ENCODE measurements at places on chromosomes 4 and X.

GRCh38 chrX:29453333-29453732 lies 762.0 kb upstream of the MAGEB2 start:
- DNase-seq = no peak

DNA sequence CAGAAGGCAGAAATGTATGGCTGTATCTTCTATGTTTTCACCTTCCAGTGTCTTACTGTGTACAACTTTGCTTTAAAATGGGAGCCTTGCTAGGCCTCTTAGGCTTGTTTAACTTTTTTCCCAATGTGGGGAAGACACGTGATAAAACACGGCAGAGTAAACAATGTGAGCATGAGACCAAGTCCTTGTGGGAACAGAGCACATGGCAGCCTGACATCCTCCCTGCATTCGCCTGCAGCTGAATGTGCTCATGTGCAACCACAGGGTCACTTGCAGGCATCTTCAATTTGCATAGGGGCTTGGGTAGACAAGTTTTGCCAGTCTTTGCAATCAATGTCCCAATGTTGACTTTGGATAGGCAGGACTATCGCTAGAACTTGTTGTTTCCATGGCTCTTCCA lies 91.8 kb downstream of the CCNG2 start:
- no peak for DNase-seq

- no peak for DNase-seq
Observed at GRCh38 chr4:152957437-152958171, 21.5 kb downstream of the FHDC1 start.

- no peak for DNase-seq
Observed at GRCh38 chr4:30720021-30720660, at the start of gene PCDH7. PCDH7 (plus strand) TSS chr4:30720369; CDS start chr4:30721423, 1,054 bp downstream.

DNA sequence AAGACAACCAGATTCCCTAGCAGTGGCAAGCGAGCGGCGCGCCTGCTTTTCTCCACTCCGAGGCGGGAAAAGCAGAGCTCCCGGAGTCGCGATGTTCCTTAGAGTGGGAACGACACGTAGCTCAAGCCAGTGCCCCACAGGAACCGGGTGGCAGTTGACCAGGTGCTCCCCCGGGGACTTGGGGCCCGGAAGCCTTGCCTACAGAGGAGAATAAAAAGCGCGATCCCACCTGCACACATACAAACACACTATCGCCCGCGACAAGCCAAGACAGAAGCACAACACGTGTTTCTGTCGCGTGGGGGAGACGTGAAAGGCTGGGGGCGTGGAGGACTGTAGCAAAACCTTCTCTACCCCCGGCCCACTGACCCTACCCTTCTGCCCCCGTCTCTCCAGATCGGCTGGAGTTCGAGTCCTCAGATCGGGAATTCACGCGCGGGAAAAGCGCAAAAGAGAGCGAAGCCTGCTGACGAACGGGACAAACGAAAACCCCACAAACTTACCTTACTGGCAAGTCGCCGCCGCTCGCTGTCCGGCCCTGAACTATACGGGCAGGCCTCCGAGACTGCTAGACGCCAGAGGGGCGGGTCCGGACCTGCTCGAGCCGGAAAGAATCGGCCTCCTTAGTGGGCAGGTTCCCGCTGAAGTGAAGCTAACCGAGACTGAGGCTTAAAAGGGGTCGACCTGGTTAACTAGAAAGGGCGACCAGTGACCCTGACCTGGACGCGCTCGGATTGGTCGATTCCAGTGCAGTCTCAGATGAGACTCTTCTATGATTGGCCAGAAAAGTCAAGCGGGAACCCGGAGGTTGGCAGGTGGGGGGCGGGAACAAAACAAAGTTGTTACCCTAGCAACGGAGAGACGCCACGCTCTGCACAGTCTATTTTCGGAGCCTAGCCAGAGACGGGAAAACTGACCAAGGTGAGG lies at the start of the genes DNAAF6 and NUP62CL:
Gene DNAAF6, plus strand, starts transcription at position 842 of the 927 bp plus-strand sequence. CDS start 6,265 bp downstream, outside the sequence.
Gene NUP62CL, minus strand, starts transcription at position 664 of the 927 bp plus-strand sequence. CDS start 31,287 bp downstream, outside the sequence.
- DNase-seq = peak; percentile 69

DNA sequence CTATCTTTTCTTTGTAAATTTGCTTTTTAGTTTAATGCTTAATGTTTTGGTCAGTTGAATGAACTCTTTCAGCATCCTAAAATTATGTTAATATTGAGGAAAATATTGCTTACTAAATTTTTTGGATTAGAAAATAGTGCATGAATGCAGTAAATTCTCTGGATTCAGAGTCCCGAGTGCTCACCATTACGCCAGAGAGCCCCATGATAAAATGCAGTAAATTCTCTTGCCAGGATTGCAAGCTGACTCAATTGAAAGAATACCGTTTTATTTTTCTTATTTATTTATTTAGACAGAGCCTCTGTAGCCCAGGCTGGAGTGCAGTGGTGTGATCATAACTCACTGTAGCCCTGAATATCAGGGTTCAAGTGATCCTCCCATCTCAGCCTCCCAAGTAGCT lies 60.9 kb upstream of the ENPEP start:
- no peak for DNase-seq
